ENCODE measurements at places on chromosomes 13 and 19. TPM values are rescaled to one million over a fixed set of nuclear protein-coding genes. Genes with fewer than 3 reads are reported as not detected.

DNA sequence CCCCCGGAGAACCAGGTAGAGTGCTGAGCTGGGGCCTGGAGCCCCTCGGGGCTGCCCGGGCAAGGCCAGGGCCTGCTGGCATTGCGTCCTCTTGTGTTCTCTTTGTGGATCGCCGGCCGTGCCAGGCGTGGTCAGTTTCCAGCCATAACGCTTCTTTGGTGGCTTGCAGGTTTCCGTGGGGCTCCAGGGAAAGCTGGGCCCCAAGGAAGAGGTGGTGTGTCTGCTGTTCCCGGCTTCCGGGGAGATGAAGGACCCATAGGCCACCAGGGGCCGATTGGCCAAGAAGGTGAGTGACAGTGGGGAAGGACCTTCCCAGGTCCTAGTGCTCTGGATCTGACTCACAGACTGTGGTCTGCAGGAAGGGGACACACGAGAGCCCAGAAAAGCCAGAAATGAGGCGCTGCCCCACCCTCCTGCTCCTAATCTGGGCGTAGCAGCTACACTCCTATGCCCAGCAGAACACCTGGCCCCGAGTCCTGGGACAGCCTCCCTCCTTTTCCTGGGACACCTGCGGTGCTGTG is 57.5 kb downstream of the RAB20 start:
- H3K4me1 ChIP-seq: no peaks in the 10 kb centered on the region
- no peak overlapping the region for H3K27ac ChIP-seq
- DNase-seq: no peak

- DNase-seq: no peak
- H3K4me3 ChIP-seq: no peak overlapping the region
- H3K36me3 ChIP-seq: no peaks in the 10 kb centered on the region
- H3K27me3 ChIP-seq: no peaks in the 10 kb centered on the region
These were observed 7.2 kb downstream of the PALM3 start for GRCh38 chr19:14054721-14055120.

GRCh38 chr13:31588893-31589292 is 150.4 kb upstream of the RXFP2 start:
- H3K36me3 ChIP-seq: no peaks in the 10 kb centered on the region
- H3K27ac ChIP-seq: no peak overlapping the region
- H3K4me3 ChIP-seq: no peak overlapping the region

DNA sequence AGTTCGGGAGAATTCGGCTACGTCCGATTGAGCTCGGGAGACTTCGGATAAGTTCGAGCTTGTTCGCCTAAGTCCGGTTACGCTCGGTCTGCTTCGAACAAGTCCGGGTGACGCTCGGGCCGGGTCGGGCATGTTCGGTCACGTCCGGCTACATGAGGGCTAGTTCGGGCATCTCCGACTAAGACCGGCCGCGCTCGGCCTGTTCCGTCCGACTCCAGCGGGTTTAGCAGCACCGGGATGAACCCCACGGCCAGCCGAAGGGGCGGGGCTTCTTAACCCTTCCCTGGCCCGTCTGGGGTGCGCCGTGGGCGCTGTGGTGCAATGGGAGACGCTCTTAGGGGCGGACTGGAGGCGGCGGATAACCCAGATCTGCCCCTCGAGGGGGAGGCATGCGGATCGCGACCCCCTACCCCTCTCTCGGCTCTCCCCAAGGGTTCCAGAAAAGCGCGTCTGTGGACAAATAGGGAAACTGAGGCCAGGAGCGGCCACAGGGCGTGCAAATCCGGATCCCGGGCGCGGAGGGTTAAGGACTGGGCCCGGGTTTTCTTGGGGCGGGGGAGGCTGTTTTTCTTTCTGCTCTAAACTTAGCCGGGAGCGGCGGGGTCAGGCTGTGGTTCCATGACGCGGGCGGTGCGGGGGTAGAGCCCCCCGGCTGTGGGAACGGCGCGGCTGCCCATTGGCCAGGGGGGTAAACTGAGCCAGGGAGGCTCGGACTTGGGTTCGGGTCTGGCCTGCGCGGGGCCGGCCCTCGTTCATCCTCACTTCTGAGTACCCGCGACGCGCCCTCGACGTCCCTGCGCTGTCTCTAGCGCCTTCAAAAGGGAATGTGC is 1.5 kb downstream of the PDE4C start:
- peak overlapping the region; percentile 20 for H3K27ac ChIP-seq
- peak overlapping the region; percentile 29 for H3K4me3 ChIP-seq
- H3K36me3 ChIP-seq: no peaks in the 10 kb centered on the region
- DNase-seq: peak; percentile 99
- peaks cover 66% of the 10 kb centered on the region for H3K27me3 ChIP-seq
- H3K4me1 ChIP-seq: no peaks in the 10 kb centered on the region

- no peaks in the 10 kb centered on the region for H3K27me3 ChIP-seq
- DNase-seq: peak; percentile 41
- H3K36me3 ChIP-seq: no peaks in the 10 kb centered on the region
- no peak overlapping the region for H3K4me3 ChIP-seq
These were observed 104.7 kb downstream of the RGCC start for GRCh38 chr13:41562083-41562482.

DNA sequence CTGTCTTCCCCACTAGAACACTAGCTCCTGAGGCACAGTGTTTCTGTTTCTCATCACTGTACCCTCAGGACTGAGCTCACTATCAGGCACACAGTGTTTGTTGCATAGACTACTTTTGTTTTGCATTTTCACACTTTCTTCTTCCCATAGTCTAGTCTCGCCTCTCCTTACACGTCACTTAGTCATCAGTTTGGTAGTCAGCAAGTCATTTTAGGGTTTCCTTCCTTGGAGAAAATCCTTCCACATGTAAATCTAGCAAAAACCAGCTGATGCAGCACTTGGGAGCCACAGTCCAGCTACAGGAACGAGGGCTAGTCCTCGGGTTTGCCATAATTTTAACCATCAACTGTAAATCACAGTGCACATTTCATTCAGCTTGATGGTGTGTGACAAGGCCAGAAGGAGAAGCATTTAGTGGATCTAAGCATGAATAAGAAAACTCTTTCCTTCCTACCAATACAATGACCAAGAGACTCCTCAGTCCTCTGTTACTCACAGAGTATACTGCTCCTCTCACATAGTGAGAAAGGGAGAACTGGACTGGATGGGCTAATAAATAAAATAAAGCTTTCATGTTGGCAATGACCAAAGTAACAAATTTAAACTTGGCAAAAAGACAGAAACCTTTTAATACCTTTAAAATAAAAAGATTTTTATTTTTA is 221.0 kb downstream of the KLF12 start:
- DNase-seq: no peak
- no peak overlapping the region for H3K4me3 ChIP-seq
- H3K36me3 ChIP-seq: no peaks in the 10 kb centered on the region
- H3K27me3 ChIP-seq: no peaks in the 10 kb centered on the region
- no peaks in the 10 kb centered on the region for H3K4me1 ChIP-seq
- H3K27ac ChIP-seq: no peak overlapping the region

DNA sequence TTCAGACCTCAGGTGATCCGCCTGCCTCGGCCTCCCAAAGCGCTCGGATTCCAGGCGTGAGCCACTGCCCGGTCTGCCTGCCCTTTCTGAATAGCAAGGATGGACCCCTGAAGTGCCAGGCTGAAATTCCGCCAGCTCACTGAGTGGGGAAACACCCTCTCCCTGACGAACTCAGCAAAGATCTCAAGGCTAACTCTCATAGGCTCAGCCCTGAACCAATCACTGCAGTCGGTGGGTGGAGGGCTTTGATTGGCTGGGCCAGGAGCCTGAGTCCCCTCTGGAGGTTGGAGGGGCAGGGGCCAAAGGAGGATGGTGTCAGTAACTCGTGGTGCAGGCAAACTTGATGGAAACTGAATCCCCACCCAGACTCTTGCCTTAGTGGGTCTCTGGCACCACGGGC is 11.2 kb upstream of the COMP start:
- H3K4me1 ChIP-seq: no peaks in the 10 kb centered on the region
- no peak overlapping the region for H3K27ac ChIP-seq
- H3K36me3 ChIP-seq: no peaks in the 10 kb centered on the region
- H3K4me3 ChIP-seq: no peak overlapping the region

- H3K27me3 ChIP-seq: no peaks in the 10 kb centered on the region
- H3K27ac ChIP-seq: no peak overlapping the region
- H3K4me1 ChIP-seq: no peaks in the 10 kb centered on the region
- DNase-seq: no peak
- peaks cover 3% of the 10 kb centered on the region for H3K36me3 ChIP-seq
These were observed 1212.6 kb downstream of the SLITRK5 start for GRCh38 chr13:88883741-88884140.

GRCh38 chr13:46620029-46620428 is 67.1 kb downstream of the LRCH1 start:
- no peaks in the 10 kb centered on the region for H3K27me3 ChIP-seq
- no peak overlapping the region for H3K27ac ChIP-seq
- H3K4me1 ChIP-seq: no peaks in the 10 kb centered on the region
- H3K36me3 ChIP-seq: no peaks in the 10 kb centered on the region
- no peak for DNase-seq

DNA sequence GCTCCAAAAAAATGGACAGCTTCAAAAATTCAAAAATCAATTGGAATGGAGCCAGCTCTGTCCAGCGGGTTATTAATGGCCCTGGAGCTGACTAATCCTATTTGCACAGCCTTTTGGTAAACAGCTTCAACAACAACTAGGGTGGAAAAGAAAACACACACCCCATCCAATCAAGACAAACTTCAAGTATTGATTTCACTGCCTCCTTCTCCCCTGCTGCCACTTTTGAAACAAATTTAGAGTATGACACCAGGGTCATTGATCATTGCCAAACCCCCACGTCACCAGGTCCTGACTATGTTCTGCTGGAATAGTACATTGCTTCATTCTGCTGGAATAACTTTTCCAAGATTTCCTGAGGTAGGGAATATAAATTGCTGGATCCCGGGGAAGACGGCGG is 56.8 kb upstream of the GTF3A start:
- H3K27me3 ChIP-seq: no peaks in the 10 kb centered on the region
- H3K36me3 ChIP-seq: no peaks in the 10 kb centered on the region
- H3K4me3 ChIP-seq: no peak overlapping the region

DNA sequence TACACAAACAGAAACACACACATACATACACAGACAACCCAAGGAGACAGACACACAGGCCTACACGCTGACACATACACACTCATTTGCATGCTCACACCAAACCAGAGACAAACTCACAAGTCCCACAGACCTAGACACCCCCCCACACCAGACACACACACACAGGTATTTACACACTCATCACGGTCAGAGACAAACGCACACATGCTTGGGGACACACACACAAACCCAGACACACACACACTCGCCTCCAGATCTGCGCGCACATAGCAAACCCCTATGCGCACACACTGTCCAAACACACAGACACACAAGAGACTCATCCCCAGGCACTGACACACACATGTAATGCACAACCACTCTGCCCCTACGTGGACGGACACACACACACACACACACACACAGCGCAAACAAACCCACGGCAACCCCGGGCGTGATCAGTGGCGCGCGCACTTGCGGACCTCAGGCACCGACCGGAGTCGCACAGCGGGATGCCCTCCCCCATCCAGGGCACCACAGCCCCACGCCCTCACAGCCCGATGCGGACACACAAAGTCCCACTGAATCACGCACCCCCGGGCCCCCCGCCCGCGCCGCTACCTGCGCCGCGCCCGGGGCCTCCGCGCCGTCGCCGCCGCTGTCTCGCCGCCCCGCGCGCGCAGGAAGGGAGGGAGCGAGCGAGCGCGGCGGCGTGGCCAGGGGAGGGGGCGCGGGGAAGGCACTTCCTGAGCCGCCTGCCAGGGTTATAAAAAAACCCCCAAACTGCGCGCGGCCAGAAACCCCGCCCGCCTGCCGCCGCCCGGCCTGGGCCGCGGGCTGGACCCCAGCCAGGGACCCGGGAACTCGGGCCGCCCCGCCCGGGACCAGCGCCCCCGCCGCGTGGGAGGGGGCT is at the start of gene ADAMTS10:
Gene ADAMTS10, minus strand, starts transcription at position 675 of the 895 bp plus-strand sequence. CDS start 5,005 bp downstream, outside the sequence.
- H3K4me1 ChIP-seq: no peaks in the 10 kb centered on the region
- peak within 1 kb of the TSS; percentile 57 for H3K27ac ChIP-seq
- H3K27me3 ChIP-seq: no peaks in the 10 kb centered on the region
- H3K36me3 ChIP-seq: no peaks in the 10 kb centered on the region
- DNase-seq: no peak
- H3K4me3 ChIP-seq: peak within 1 kb of the TSS; percentile 66

GRCh38 chr13:105200181-105200580 is 1335.3 kb downstream of the EFNB2 start:
- H3K36me3 ChIP-seq: no peaks in the 10 kb centered on the region
- no peak overlapping the region for H3K27ac ChIP-seq
- H3K4me1 ChIP-seq: no peaks in the 10 kb centered on the region

DNA sequence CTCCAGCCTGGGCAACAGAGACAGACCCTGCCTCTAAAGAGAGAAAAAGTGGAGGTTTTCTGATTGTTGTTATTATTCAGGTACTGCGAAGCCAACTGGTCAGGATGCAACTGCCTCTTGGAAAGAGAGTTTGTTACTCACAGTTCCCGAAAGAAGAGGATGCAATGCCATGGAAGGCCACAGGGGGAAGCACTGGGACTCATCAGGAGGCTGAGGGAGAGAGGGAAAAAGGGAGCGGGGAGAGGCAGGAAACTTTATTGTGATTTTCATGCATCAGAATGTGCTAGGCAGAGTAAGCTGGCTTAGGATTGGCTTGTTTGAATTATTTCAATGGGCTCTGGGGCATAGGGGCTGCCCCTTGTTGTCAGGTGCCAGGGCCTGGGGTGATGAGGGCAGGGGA is 27.6 kb downstream of the MYO9B start:
- no peaks in the 10 kb centered on the region for H3K36me3 ChIP-seq
- H3K4me3 ChIP-seq: no peak overlapping the region
- H3K27ac ChIP-seq: no peak overlapping the region
- H3K4me1 ChIP-seq: peaks cover 6% of the 10 kb centered on the region
- DNase-seq: no peak

GRCh38 chr13:107942030-107942617 is 273.2 kb downstream of the LIG4 start:
- no peak overlapping the region for H3K4me3 ChIP-seq
- H3K4me1 ChIP-seq: no peaks in the 10 kb centered on the region
- no peaks in the 10 kb centered on the region for H3K36me3 ChIP-seq
- H3K27me3 ChIP-seq: no peaks in the 10 kb centered on the region

DNA sequence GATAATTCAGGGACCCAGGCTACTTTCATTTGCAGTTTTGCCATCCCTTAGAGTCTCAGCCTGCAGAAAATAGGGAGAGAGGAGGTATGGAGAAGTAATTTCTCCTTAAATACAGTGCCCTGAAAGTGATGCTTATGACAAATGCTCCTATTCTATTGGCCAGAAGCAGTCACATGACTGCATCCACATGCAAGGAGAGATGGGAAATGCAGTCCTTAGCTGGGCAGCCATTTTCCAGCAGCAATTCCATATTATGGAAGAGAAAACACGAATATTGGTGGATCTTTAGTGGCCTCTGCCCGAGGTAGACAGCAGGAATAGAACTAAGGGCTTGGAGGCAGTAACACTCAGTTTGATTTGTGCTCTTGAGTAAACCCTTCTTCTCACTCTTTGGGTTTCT is 39.4 kb downstream of the VAV1 start:
- H3K27me3 ChIP-seq: no peaks in the 10 kb centered on the region
- no peak overlapping the region for H3K4me3 ChIP-seq
- DNase-seq: no peak
- H3K4me1 ChIP-seq: no peaks in the 10 kb centered on the region
- no peaks in the 10 kb centered on the region for H3K36me3 ChIP-seq
- H3K27ac ChIP-seq: no peak overlapping the region

GRCh38 chr13:109669956-109670355 is 116.4 kb downstream of the IRS2 start:
- H3K4me1 ChIP-seq: no peaks in the 10 kb centered on the region
- no peaks in the 10 kb centered on the region for H3K27me3 ChIP-seq
- no peak overlapping the region for H3K4me3 ChIP-seq
- peak overlapping the region; percentile 29 for H3K27ac ChIP-seq

The SIGLECL1 gene
- not detected for total RNA-seq

The ATCAY gene
- total RNA-seq: 0.73 TPM

The C19orf85 gene
- total RNA-seq: not detected

The MICU2 gene
- 90.9 TPM for total RNA-seq

The ZNF547 gene
- 2.4 TPM for total RNA-seq

The MYO1F gene
- 8.5 TPM for total RNA-seq
